ENCODE measurements at places on chromosomes 5 and 9.
A peak's percentile ranks its signal among the peaks of the same experiment; 100 is the strongest.

DNA sequence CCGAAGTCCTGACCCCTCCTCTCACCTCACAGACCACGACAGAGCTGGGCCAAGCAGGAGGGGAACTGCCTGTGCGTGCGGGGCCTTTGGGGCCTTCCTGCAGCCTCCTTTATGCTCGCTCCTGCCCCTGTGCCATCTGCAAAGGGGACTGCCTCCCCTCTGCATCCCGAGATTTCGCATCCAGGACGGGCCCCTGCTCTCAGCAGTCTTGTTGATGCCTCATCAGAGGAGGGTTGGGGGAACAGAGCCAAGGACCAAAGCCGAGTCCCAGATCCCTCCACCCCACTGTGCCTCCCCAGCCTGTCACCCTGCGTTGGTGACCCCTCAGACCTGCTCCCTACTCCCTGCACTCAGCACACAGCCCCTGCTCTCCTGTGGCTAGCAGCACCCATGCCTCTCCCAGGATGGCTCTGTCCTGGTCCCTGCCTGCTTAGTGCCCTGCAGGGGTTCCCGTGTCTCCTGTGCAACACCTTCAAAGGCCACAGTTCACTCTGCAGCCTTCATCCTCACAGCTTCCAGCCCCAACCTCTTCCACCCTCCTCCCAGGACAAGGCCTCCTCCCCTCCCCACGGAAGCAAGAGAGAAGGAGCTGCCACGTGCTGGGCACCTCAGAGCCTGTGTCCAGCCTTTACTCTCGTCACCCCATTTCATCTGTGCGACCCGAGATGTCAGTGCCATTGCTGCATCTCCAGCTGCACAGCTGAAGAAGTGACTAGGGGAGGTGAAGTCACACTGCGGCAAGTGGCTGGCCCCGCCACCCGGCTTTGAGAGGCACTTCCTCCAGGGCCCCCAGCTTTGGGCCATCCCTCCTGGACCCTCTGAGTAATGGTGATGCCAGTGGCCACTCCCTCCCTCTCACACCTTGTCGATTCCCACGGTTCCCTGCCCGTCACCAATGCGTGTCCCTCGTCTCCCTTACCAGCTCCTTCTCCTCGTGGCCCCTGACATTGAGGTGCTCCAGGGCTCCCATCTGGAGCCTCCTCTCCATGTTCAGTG, 62.6 kb upstream of the LRRTM2 start:
- no peak for DNase-seq

- no peak for DNase-seq
These were observed 1.1 kb downstream of the LARP1 start for GRCh38 chr5:154756009-154756867.

- DNase-seq, result no peak
These were observed 879.8 kb upstream of the DMAC1 start for GRCh38 chr9:8679371-8679822.

- no peak for DNase-seq
These were observed 48.6 kb downstream of the AMBP start for GRCh38 chr9:114029311-114030170.

- DNase-seq, result no peak
These were observed 105.6 kb downstream of the ADAMTSL1 start for GRCh38 chr9:18579536-18579935.

DNA sequence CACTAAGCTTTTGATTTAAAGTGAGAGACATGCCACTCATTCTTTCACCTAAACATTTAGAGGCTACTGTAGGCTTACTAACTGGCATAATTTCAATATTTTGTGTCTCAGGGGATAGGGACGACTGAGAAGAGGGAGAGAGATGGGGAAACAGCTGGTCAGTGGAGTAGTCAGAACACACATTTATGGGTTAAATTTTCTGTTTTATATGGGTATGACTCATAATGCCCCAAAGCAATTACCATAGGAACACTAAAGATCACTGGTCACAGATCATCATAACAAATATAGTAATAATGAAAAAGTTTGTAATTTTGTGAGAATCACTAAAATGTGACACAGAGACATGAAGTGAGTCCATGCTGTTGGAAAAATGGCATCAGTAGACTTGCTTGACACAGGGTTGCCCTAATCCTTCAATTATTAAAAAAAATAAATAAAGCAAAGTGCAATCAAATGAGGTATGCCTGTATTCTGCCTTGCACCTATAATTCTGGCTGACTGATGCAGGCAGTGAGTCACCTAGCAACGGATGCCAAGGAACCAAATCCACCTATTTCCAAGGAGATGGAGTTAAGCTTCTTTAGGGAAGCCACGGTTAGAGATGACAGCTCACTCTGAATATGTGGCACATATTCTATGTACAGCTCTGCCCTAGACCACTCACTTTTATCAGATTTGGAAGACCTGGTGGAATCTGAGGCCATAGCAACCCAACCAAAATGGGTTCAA, 166.1 kb downstream of the MARCHF11 start:
- no peak for DNase-seq

- DNase-seq, result no peak
These were observed 42.6 kb downstream of the ZDHHC21 start for GRCh38 chr9:14650596-14650995.

- DNase-seq, result peak; percentile 30
These were observed 126.3 kb downstream of the TRIO start for GRCh38 chr5:14269395-14269794.

GRCh38 chr9:4174546-4175175, 125.2 kb downstream of the GLIS3 start:
- DNase-seq, result no peak

DNA sequence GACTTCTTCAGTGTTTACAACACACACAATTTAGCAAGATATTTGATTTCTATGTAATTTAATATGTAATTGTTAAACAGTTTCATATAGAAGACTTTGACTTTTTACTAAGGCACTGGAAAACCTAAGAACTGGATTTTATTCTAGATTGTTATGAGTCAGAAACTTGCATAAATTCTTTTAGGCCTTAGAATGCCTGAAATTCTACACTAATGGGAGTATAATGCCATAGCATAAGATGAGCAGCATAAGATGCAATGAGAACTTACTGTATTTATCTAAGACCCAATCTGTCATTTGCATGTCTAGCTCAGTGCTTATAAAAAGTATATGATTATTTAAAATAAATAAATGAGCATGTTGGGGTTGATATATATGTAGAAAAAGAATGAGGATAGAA, 285.2 kb downstream of the CDH12 start:
- DNase-seq, result no peak

DNA sequence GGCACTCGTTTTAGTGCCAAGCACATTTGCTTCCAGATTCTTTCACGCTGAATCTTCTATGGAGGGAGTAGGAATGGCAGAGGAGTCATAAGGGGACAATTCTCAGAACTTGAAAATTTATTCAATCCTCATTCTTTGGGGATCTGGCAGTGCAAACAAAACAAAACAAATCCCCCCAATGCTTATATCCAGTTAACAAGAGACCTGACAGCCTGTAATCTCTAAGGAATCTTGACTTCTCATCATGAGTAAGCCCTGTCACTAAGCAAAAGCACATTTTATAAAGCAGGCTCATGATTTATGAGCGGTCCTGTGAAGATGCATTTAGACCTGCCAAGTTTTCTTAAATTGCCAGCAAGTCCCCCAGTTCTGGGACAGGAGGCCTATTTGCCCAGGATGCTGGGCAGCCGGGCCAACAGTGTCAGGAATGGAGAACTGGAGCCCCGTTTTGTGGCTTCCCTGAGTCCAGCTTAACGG, 513.9 kb downstream of the CTNND2 start:
- DNase-seq, result no peak

DNA sequence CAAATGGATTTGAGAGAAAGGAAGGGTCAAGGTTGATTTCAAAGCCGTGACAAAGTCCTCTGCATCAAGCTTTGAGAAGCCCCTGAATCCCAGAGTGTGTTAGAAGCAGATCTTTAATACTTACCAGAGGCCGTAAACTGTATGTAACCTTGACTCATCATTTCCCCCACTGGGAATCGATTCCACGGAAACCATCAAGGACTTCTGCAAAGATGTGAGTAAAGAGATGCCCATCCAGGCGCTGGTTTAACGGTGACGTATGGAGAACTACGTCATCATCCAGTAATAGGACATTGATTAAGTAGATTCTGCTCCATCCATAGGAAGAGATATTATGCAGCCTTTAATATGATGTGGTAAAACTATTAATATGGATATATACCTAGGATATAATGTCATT, 1.6 kb downstream of the RNF183 start:
- DNase-seq, result no peak
